ENCODE measurements at places on chromosomes 7 and 10.

- DNase-seq: no peak
Measured at GRCh38 chr7:24469118-24469517, 104.1 kb upstream of the PALS2 start.

DNA sequence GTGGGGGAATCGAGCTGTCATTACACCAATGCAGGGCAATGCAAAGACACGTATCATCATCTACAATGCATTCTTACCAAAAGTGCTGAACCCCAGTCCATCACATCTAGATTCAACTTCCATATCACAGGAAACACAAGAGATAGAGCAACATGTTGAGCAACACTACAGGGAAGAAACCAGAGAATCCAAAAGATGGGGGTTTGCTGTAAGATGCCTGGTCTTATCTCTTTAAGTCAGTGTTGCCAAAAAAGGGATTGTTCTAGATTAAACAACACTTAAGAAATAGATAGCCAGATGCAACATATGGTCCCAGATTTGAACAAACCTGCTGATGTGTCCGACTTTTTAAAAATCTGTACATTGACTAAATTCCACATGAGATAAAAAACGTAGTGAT lies 315.6 kb upstream of the IMMP2L start:
- DNase-seq: no peak

GRCh38 chr7:75995996-75996395 lies 1.6 kb upstream of the TMEM120A start:
- DNase-seq: no peak

DNA sequence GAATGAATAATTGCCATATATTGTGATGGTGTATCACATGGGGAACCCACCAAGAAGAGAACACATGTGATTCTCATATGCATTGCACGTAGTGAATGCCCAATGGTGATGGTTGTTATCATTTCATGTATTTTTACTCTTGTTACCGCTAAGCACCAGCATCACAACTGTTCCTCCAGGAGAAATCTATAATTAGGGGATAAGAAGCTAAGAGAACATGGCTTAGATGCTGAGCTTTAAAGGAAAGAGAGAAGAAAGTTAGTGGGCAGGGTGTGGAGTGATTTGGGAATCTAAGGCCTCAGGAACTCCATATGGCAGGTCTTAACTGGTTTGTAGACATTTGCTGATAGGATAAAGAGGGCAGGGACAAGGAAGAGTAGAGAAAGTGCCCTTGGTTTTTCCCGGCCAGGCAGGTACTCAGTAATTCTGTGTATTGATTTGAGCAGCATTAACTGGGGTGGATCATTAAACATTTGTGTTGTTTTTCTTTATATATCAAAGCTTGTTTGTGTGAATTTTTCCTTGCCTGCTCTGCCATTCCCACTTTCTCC lies 145.9 kb downstream of the LRRC4 start:
- DNase-seq: no peak

GRCh38 chr7:155032978-155033377 lies 30.1 kb upstream of the PAXIP1 start:
- DNase-seq: no peak

GRCh38 chr10:131636116-131636515 lies 264.7 kb upstream of the PPP2R2D start:
- no peak for DNase-seq

DNA sequence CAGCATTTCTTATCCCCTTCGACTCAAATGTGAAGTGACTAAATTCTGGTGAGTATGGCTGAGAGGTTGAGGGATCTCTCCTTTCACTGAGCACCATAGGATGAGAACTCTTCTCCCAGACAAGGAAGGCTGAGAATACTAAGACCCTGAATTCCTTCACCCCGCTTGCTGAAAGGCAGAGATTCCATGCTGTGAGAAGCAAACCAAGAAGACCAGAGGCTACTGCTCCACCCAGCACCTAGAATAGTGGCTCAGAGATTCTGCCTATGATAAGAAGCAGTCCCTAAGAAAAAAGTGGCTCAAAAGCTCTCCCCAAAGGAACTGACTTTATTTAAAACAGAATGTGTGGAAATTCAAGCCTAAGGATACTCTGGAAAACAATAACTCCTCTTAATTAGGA lies 26.7 kb upstream of the WNT2 start:
- no peak for DNase-seq

DNA sequence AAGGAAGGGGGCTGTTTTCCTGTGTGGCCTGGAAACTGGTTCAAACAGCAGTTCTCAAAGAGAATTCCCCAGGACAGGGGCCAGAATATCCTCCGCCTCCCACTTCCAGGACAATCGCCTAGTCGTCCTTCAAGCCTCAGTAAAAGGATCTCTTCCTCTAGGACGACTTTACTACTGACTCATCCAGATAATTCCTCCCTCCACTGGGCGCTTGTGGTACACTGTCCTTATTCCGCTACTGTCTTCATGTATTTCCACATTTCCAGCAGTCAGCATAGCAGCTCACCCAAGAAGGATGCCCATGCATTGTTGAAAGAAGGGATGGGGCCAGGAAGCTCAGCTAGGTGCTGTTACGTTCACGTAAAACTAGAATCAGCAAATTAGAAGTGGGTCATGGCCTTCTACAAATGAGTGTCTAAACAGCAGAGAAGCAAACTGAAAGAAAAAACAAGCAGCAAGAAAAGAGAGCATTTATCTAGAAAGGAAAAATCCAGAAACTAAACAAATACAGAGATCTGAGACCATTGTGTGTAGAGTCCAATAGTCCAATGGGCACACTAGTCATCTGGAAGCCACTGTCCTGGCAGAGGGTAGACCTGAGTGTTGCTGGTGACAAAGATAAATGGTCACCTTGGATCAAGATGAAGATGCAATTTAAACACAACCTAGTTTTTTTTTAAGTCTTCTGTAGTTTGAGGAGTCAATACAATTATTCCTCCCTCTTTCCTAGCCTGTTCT lies 26.3 kb downstream of the CLRN3 start:
- no peak for DNase-seq

- DNase-seq: no peak
Measured at GRCh38 chr7:33671531-33672262, 233.6 kb upstream of the BMPER start.
